Adrenal gland (tissue), 19 donors: ENCODE measurements at places on chromosomes 16 and 17. TPM values are rescaled to one million over a fixed set of nuclear protein-coding genes. Genes with fewer than 3 reads are reported as not detected.

DNA sequence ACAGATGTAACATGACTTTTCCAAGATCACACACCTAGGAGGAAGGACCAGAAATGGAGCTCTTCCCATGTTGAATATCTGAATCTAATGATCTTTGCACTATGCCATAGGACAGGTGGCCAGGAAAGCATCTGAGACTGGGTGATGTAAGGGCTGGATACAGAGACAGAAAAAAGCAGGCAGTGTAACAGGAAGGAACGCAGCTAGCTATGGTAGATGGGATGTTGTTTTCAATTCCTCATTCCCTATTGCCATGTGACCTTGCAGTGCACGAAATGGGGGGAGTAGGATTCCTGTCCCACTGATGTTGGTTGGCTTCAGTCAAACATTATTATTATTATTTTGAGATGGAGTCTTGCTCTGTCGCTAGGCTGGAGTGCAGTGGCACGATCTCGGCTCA, 3.7 kb upstream of the NPIPB15 start:
- H3K36me3 ChIP-seq, result no peaks in the 10 kb centered on the region
- H3K27ac ChIP-seq, result no peak overlapping the region
- no peak overlapping the region for H3K4me3 ChIP-seq
- peaks cover under 1% of the 10 kb centered on the region for H3K4me1 ChIP-seq
- no peaks in the 10 kb centered on the region for H3K27me3 ChIP-seq

The MYOCD gene
- 2.0 TPM for total RNA-seq

- H3K27ac ChIP-seq, result no peak overlapping the region
- H3K27me3 ChIP-seq, result no peaks in the 10 kb centered on the region
- H3K4me3 ChIP-seq, result no peak overlapping the region
- no peaks in the 10 kb centered on the region for H3K36me3 ChIP-seq
- no peaks in the 10 kb centered on the region for H3K4me1 ChIP-seq
Measured at GRCh38 chr16:84845496-84846002, 25.8 kb downstream of the CRISPLD2 start.

DNA sequence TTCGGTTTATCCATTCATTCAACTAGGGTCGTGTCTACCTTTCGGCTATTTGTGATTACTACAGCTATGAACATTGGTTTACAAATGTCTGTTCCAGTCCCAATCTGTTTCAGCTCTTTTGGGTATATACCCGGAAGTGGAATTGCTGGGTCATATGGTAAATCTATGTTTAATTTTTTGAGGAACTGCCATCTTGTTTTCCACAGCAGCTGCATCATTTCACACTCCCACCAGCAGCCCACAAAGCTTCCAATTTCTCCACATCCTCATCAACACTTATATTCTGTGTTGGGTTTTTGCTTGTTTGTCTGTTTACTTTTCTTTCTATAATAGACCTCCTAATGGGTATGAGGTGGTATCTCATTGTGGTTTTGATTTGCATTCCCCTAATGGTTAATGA, 48.7 kb upstream of the GINS3 start:
- H3K27ac ChIP-seq, result no peak overlapping the region
- DNase-seq, result no peak

DNA sequence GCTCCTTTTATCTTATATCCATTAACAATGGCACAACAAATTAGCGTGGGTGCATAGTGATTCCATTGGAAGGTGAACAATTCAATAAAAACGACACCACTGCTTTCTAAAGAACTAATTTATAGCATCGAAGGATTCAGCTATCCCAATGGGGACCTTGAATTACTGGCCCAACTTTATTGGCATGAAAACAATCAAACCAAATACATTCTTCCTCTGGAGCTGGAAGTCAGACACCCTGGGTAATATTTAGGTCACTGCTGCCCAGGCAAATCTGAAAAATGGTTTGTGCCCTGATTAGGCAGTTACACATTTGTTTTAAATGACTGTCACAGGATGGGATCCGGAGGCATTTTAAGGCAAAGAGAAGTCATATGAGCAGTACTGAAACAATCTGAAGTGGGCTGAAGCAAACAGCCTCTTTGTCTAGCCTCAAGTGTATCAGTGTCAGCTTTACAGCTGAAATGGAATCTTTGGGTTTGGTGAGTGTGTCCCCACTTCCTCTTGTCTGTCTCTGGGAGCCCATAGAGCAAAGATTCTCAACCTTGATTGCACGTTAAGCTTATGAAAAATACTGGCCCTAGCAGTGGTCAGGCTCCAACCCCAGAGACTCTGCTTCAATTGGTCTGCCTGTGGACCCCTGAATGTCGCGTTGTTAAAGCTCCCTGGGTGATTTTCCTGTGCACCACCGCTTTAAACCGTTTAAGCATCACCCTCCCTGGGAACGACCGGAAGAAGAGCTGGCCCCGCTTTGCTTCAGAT, 30.3 kb downstream of the CDK5R1 start:
- peaks cover 19% of the 10 kb centered on the region for H3K4me1 ChIP-seq
- H3K27me3 ChIP-seq, result no peaks in the 10 kb centered on the region
- H3K27ac ChIP-seq, result peak overlapping the region; percentile 9
- H3K4me3 ChIP-seq, result no peak overlapping the region
- no peaks in the 10 kb centered on the region for H3K36me3 ChIP-seq

The ZNF423 gene
- 6.1 TPM for total RNA-seq

- peaks cover 5% of the 10 kb centered on the region for H3K4me1 ChIP-seq
- no peaks in the 10 kb centered on the region for H3K27me3 ChIP-seq
- no peak overlapping the region for H3K4me3 ChIP-seq
- DNase-seq, result no peak
- no peak overlapping the region for H3K27ac ChIP-seq
- H3K36me3 ChIP-seq, result no peaks in the 10 kb centered on the region
Measured at GRCh38 chr16:85715169-85716021, 26.6 kb upstream of the GINS2 start.

DNA sequence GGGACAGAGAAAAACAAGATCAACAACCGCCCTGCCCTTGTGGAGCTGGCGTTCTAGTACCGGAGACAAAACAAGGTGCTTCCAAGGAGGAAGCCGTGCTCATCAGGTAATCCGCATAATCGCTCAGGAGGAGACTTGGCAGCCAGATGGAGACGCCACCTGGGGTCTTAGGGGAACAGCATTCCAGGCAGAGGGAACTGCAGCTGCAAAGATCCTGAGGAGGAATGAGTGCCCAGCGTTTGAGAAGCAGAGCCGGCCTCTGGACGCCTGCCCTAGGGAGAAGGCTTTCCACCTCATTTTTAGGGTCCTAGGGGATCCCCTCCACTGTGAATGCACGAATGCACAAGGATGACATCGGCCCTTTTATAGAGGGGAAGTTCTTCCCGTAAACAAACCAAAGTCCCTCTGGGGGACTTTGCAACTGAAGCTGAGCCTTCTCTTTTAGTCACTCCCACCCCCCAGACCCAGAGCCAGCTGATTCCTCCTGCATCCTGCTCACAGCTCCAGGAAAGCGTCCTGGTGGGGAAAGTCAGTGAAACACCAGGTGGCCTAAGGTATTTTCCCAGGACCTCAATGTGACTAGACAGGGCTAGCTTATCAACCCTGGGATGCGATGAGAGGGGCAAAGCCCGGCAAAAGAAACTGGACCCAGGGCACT, 13.2 kb upstream of the MPRIP start:
- H3K27me3 ChIP-seq, result no peaks in the 10 kb centered on the region
- H3K4me1 ChIP-seq, result no peaks in the 10 kb centered on the region
- H3K4me3 ChIP-seq, result no peak overlapping the region
- H3K36me3 ChIP-seq, result no peaks in the 10 kb centered on the region
- no peak overlapping the region for H3K27ac ChIP-seq
- DNase-seq, result no peak

DNA sequence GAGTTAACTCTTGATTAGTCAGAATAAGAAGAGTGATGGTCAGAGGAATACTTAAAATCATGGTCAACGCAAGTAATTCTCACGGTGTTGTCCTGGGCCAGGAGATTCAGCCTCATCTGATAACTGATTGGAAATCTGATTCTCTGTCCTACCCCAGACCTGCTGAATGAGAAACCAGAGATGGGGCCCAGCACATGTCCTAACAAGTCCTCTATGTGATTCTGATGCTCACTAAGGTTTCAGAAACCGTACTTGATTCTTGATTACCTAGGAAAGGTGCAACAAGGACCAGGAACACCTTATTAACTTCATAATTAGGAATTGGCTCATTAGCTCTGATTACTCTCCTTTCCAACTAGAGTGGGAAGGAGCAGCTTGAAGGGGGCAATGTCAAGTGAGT, 44.5 kb downstream of the ANKFY1 start:
- DNase-seq, result no peak
- no peaks in the 10 kb centered on the region for H3K27me3 ChIP-seq
- peaks cover 30% of the 10 kb centered on the region for H3K4me1 ChIP-seq
- H3K4me3 ChIP-seq, result no peak overlapping the region

DNA sequence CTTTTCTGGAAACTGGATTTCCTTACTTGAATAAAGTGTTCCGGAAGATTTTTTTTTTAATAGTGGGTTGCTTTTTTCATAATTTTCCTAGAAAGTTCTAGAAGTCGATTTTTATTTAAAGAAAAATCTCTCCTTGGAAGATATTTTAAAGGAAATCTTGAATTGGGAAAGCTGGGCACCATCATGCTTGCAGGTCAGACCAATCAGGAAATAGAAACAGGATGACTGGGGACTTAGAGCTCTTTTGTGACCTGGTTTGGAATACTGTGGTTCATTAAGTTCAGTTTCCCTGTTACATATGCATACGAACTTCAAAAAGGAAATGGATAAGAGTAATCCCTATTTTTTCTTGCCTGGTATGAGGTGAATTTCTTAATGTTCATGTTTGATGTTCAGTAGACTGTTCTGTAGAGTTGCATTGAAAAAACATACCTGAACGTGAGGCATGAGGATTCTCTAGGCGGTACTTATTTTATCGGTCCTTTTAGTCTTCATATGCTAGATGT, 1.2 kb downstream of the NFATC3 start:
- peak overlapping the region; percentile 88 for H3K4me3 ChIP-seq
- H3K4me1 ChIP-seq, result peaks cover 77% of the 10 kb centered on the region
- H3K27ac ChIP-seq, result peak overlapping the region; percentile 98
- H3K36me3 ChIP-seq, result no peaks in the 10 kb centered on the region
- H3K27me3 ChIP-seq, result no peaks in the 10 kb centered on the region
- DNase-seq, result no peak

- H3K27me3 ChIP-seq, result no peaks in the 10 kb centered on the region
- H3K27ac ChIP-seq, result no peak overlapping the region
- DNase-seq, result no peak
- H3K4me1 ChIP-seq, result no peaks in the 10 kb centered on the region
Measured at GRCh38 chr16:20648436-20648835, 49.0 kb downstream of the ACSM1 start.

GRCh38 chr17:66448026-66448639, 145.7 kb downstream of the PRKCA start:
- no peak overlapping the region for H3K4me3 ChIP-seq
- H3K36me3 ChIP-seq, result no peaks in the 10 kb centered on the region
- H3K27ac ChIP-seq, result no peak overlapping the region
- DNase-seq, result no peak
- no peaks in the 10 kb centered on the region for H3K4me1 ChIP-seq
- no peaks in the 10 kb centered on the region for H3K27me3 ChIP-seq

GRCh38 chr17:60141111-60142018, 8.4 kb upstream of the CA4 start:
- H3K36me3 ChIP-seq, result no peaks in the 10 kb centered on the region
- H3K4me3 ChIP-seq, result no peak overlapping the region
- no peak overlapping the region for H3K27ac ChIP-seq
- peaks cover 32% of the 10 kb centered on the region for H3K4me1 ChIP-seq
- peak; percentile 45 for DNase-seq
- H3K27me3 ChIP-seq, result peaks cover 38% of the 10 kb centered on the region

DNA sequence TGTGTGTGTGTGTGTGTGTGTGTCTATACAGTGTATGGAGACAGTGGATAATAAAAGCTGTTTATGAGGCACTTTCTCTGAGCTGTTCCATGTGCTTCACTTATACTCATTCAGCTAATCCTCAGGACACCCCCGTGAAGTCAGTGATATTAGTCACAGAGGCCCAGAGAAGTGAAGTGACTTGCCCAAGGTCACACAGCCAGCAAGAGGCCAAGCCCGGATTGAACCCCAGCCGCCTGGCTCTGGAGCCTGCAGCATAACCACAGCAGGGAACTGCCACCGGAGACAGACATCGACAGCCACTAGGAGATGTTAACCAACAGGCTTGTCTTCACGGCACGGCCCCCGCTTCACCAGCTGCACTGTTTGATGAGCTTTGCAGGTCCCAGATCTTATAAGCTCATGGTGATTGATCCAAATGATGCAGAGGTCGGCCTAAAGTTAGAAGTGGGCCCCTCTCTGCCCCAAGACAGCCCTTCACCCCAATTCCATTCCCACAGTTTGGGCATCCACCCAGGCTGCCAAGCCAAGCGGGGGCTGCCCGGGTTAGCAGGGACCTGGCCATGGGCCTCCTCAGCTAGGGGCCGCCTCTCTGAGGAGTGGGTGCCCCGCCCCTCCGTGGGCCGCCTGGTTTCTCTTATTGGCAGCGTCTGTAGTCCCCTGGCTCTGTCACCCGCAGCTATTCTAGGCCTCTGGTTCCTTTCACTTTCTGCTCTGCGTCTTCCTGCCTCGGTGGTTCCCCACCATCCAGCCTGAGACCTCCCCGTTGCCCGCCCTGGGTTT, 30.9 kb downstream of the SOCS1 start:
- H3K27me3 ChIP-seq, result no peaks in the 10 kb centered on the region
- peak overlapping the region; percentile 63 for H3K27ac ChIP-seq
- H3K36me3 ChIP-seq, result no peaks in the 10 kb centered on the region
- no peak overlapping the region for H3K4me3 ChIP-seq
- peak; percentile 41 for DNase-seq

GRCh38 chr16:84095466-84095865, 21.3 kb downstream of the MBTPS1 start:
- no peak overlapping the region for H3K4me3 ChIP-seq
- no peak for DNase-seq
- no peaks in the 10 kb centered on the region for H3K27me3 ChIP-seq
- no peak overlapping the region for H3K27ac ChIP-seq
- H3K4me1 ChIP-seq, result no peaks in the 10 kb centered on the region

The ITGAX gene
- 5.4 TPM for total RNA-seq

The RHBDL1 gene
- 3.6 TPM for total RNA-seq

The ACSM2A gene
- total RNA-seq, result not detected

The CIBAR2 gene
- not detected for total RNA-seq

The NPIPA3 gene
- total RNA-seq, result 3.5 TPM

The GLTPD2 gene
- not detected for total RNA-seq

DNA sequence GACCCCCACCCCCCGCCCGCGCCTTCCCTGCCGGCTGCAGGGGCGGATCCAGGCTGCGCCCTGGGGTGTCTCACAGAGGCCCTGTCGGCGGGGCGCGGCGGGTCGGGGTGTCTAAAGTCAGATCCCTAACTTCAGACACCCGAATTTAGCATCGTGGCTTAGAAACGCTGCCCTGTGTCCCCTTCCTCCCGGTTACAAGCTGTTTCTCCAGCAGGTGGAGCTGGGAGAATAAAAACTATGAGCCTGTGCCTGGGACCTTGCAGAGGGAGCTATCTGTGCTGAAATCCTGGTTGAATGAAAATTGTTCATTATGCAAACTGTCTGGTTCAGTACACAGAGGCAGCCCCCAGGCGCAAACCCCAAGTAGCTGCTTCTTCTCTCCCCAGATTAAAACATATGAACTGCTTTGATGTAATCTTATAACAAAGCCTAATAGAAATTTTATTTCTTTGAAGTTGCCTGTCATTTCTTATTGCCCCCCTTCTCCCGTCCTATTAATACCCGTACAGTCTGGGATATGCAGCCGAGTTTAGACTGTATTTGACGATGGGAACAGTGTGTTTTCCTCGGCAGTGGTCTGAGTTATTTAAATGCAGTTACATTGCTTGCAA, 79.0 kb downstream of the RPA1 start:
- peaks cover 16% of the 10 kb centered on the region for H3K27me3 ChIP-seq
- peak; percentile 76 for DNase-seq
- H3K4me3 ChIP-seq, result no peak overlapping the region
- H3K4me1 ChIP-seq, result no peaks in the 10 kb centered on the region
